ENCODE measurements at places on chromosomes 2 and 18.

DNA sequence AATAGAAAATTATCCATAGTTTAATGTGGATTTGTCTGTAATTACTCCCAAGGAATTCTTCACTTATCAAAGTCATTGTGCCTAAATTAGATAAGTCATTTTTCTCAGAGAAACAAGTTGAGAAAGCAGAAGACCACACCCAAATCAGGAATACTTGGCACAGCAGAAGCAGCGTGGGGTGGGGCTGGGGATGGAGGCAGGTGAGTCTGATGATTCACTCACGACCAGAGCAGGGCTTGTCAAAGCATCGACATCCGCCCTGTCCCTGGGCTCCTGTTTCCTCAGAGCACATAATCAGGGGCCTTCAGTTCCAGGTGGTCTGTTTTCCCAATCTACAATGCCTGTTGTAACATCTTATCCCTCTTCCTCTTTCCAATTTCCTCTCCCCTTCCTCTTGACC lies 31.5 kb upstream of the COLEC12 start:
- no peak for DNase-seq

- peak; percentile 16 for DNase-seq
Observed at GRCh38 chr2:63544017-63544627, 44.2 kb downstream of the WDPCP start.

- DNase-seq, result peak; percentile 48
Observed at GRCh38 chr2:160609346-160609745, 115.7 kb upstream of the RBMS1 start.

GRCh38 chr2:202604699-202605098 lies 30.1 kb upstream of the FAM117B start:
- no peak for DNase-seq

DNA sequence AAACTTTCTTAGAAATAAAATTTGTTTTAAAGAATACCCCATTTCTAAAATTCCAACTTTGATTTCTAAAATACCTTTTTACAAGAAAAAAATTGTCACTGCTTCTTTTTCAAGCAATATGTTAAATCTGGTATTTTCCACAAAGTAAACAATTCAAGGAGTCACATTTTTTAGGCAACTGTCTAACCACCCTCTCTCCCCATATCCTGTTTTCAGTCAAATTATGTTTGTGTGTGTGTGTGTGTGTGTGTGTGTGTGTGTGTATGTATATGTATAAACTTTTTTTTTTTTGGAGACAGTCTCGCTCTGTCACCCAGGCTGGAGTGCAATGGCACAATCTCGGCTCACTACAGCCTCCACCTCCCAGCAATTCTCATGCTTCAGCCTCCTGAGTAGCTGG lies 59.3 kb downstream of the ADNP2 start:
- DNase-seq, result no peak

GRCh38 chr2:55282110-55282917 lies 13.3 kb upstream of the MTIF2 start:
- DNase-seq, result peak; percentile 90

DNA sequence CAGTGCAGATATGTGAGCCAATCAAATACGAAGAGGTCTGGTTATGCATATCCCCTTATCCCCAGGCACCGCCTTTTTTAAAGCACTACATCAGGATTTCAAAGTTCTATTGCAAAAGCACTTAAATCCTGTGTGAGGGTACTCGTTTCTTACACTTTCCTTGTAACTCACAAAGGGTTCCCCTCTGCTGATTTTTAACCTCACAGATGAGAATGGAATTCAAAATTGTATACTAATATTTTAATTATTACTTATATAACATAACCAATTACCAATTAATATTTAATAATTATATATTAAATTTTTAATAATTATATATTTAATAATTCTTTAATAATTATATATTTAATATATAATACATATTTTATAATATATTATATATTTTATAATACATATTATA lies 126.2 kb upstream of the MAPRE2 start:
- no peak for DNase-seq

DNA sequence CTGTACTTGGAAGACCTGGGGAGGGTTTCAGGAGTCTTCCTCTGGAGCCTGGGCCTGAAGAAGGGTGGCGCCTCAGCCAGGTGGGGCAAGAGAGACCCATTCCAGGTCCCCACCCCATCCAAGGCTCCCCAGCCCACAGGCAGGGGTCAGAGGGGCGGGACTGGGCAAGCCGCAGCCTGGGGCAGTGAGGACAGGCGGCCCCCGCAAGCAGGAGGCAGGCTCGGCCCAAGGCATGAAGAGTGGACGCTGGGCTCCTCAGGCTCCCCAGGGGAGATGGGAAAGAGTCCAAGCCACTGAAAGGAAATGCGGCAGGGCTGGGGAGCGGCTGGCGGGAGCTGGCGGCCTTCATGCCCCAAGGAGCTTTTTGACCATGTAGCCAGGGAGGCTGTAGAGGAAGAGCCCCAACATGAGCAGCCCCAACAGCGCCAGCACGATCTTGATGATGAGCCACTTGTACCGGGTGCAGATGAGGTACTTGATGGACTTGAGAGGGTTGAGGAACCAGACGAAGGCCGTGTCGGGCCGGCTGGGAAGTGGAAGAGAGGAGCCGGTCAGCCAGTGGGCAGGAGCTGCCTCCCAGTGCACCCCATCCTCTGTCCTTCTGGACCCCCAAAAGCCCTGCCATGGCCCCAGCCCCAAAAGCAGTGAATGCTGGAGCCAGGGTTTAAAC lies 20.1 kb downstream of the OTOF start:
- no peak for DNase-seq

DNA sequence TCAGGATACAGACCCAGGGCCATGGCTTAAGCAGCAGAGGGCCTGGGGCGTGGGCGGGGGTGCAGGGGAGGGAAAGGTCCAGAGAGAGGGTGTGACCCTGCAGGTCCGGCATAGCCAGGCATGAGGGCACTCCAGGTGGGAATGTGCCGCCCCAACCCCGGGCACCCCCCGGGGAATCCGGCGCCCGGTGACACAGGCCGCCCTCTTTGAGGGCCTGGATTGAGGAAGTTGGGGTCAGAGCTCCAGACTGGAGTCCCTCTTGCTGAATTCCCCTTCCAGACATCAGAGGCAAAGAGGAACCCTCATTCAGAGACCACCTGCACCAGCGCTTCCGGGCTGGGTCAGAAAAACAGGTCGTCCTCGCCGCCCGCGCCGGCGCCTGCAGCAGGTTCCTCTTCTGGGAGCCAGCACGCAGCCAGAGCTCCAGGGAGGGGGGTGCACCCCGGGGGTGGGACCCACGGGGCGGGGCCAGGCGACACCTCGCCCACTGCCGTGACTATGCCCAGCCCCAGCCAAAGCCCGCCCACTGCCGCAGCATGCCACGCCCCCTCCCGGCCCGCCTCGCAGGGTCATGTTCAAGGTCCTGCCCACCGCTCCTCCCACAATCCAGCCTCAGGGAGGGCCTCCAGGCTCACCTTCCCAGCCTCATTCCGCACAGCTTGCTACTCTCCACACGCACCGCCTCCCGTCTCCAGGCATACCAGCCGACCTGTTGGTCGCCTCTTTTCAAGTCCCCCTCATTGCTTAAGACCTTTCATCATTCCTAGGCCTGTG lies 98.3 kb upstream of the ID2 start:
- peak; percentile 87 for DNase-seq

DNA sequence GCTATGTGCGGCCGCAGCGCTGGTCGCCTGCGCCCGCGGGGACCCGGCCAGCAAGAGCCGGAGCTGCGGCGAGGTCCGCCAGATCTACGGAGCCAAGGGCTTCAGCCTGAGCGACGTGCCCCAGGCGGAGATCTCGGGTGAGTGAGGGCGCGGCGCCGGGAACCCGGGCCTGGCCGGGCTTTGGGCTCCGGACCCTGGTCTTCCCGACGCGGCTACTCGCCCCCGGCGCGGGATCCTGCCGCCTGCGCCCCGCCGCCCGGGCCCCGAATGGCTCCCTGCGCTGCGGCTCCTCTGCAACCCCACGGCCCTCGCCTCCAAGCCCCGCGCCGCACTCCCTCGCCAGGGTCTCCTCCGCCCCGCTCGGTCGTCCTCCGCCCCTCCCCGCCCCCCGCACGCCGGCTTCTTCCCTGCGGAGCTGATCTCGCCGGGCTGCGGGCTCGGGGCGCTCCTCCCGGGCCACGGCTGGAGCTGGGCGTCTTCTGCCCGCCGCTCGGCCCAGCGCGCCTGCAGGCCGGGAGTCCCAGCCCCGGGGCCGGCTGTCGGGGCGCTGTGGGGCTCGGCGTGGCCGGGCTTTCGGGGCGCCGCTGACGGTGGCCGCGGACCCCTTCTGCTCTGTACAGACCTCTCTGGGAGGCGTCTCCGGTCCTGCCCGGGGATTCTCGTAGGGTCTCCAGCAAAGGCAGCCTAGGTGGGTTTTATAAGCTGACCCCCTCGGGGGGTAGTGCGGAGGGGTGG lies 652 bp downstream of the GPC1 start:
- DNase-seq, result peak; percentile 8

DNA sequence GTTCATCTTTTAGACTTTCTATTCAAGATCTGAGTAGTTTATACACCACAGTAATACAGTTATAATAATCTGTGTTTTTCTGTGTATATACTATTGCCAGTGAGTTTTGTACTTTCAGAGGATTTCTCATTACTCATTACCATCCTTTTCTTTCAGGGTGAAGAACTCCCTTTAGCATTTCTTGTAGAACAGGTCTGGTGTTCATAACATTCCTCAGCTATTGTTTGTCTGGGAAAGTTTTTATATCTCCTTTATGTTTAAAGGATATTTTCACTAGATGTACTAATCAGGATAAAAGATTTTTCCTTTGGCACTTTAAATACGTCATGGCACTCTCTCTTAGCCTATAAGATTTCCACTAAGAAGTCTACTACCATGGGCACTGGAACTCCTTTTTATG lies 705.5 kb downstream of the SLC4A3 start:
- no peak for DNase-seq

DNA sequence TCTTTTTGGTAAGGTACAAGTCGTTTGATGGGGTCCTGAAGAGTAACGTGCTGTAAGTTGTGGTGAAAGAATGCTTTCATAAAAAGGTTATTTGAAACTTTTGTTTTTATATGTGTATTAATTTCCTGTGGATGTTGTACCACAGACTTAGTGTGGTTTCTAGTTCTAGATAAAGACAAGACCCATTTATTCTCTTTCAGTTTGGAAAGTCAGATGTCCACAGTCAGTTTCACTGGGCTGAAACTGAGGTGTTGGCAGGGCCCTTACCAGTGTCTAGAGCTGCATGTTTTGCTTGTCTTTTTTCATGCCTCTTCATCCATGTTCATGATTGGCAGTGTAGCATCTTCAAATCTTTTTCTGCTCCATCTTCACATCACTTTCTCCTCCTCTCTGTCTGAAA lies 22.1 kb upstream of the DOCK10 start:
- DNase-seq, result no peak

DNA sequence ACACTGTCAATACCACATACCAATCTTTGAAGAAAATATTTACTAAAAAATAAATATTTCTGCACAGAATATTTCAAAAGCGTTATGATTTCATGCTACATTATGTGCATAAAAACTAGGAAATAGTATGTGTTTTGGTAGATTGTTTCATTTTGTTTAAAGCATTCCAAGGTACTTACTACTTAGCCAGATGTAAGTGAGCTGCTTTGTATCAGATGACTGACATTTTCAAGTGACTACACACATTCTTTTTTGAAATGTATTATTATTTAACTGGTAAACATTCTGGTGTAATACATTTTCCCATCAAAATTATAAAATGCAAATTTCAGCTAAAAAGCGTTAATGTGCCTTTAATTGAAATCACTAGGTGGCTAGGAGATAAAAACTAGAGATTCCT lies 21.5 kb downstream of the GCA start:
- no peak for DNase-seq

DNA sequence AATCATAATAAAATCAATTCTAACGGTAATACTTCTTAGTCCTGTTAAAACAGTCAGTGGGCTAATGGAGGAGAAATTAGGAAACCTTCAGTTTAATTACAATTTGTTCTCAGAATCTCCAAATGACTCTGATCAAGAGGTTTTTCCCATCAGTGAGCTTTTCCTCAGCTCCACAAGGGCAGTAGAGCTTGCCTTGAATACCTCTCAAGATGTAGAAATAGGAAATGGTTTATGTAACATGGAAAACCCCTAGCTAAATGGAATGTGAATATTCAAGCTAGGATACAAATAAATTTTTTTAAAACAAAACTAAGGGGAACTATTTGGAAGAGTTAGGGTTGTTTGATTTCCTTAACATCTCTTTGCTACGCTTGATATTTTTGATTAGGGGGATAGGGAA lies 87.5 kb downstream of the PLEKHM3 start:
- DNase-seq, result peak; percentile 59

- no peak for DNase-seq
Observed at GRCh38 chr2:159137511-159138241, 148.8 kb downstream of the WDSUB1 start.

GRCh38 chr2:173436088-173436487 lies 81.4 kb downstream of the CDCA7 start:
- no peak for DNase-seq

DNA sequence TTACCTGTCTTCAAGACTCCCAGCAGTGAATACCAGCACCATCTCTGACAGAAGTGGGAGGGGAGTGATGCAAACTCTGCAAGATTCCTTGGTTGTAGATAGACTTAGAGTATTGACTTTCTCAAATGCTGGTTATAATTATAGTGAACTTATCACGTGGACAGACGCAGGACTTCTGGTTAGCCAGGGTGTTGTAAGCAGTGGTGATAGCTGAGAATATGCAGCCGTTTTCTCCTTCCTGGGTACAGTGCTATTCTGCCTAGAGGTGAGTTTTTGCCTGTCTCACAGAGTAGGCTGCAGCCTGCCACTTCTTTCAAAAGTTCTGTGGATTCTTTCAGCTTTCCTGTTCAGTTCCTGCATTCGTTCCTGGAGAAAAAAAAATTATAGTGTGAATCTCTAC lies 733 bp upstream of the CXCR2 start:
- no peak for DNase-seq

- DNase-seq, result peak; percentile 75
Observed at GRCh38 chr2:137964066-137964858, at the start of gene HNMT. TSS of gene HNMT (plus strand) at chr2:137964473. CDS start at chr2:137964492, 19 bp downstream.

GRCh38 chr18:35043207-35043606 lies 2.0 kb downstream of the MAPRE2 start:
- DNase-seq, result no peak

GRCh38 chr18:75544051-75544481 lies 116.6 kb upstream of the SMIM21 start:
- DNase-seq, result no peak

DNA sequence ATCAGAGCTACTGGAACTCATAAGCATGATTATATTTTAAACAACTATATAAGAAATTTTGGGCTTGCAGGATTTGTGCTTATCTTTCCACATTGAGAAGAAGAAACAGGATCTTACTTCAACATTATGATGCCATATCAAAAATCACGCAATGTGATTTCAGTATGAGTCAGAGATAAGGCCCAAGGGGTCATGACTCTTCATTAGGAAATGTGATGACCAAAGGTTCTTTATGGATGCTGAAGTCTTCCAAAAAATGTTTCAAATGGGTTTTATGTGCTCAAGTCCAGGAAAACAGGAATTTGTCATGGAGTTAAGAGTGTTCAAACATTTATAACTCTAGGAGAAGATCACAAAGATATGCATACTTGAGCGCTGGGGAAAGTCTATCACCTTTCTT lies 7.8 kb upstream of the SERPINB2 start:
- peak; percentile 73 for DNase-seq

- no peak for DNase-seq
Observed at GRCh38 chr18:54916507-54916906, 42.8 kb downstream of the CCDC68 start.

- no peak for DNase-seq
Observed at GRCh38 chr2:211877061-211877460, 661.5 kb downstream of the ERBB4 start.
